ENCODE measurements at places on chromosomes 4 and X. TPM values are rescaled to one million over a fixed set of nuclear protein-coding genes. Genes with fewer than 3 reads are reported as not detected.
A peak's percentile ranks its signal among the peaks of the same experiment; 100 is the strongest.

STBD1 gene
- 0.47 TPM for total RNA-seq

C4orf50 gene
- total RNA-seq: 0.02 TPM

FAM47E gene
- total RNA-seq: 1.6 TPM

GRCh38 chr4:96983830-96984229, 1143.9 kb downstream of the PDHA2 start:
- H3K36me3 ChIP-seq: no peaks in the 10 kb centered on the region
- no peak overlapping the region for H3K4me3 ChIP-seq
- no peaks in the 10 kb centered on the region for H3K4me1 ChIP-seq
- no peak overlapping the region for H3K27ac ChIP-seq

GRCh38 chr4:2768124-2768523, 12.0 kb upstream of the TNIP2 start:
- H3K27ac ChIP-seq: peak overlapping the region; percentile 35
- peaks cover 23% of the 10 kb centered on the region for H3K4me1 ChIP-seq
- no peaks in the 10 kb centered on the region for H3K36me3 ChIP-seq
- H3K4me3 ChIP-seq: no peak overlapping the region
- no peaks in the 10 kb centered on the region for H3K27me3 ChIP-seq

- peak overlapping the region; percentile 61 for H3K4me3 ChIP-seq
- peaks cover 76% of the 10 kb centered on the region for H3K27me3 ChIP-seq
- DNase-seq: no peak
- H3K4me1 ChIP-seq: peaks cover 7% of the 10 kb centered on the region
- H3K36me3 ChIP-seq: no peaks in the 10 kb centered on the region
These were observed 493 bp upstream of the KCNIP4 start for GRCh38 chr4:21949073-21949457.

GRCh38 chr4:130124066-130124465, 1028.1 kb downstream of the C4orf33 start:
- H3K36me3 ChIP-seq: no peaks in the 10 kb centered on the region
- no peak for DNase-seq
- peaks cover 10% of the 10 kb centered on the region for H3K4me1 ChIP-seq
- no peak overlapping the region for H3K27ac ChIP-seq
- no peaks in the 10 kb centered on the region for H3K27me3 ChIP-seq

DNA sequence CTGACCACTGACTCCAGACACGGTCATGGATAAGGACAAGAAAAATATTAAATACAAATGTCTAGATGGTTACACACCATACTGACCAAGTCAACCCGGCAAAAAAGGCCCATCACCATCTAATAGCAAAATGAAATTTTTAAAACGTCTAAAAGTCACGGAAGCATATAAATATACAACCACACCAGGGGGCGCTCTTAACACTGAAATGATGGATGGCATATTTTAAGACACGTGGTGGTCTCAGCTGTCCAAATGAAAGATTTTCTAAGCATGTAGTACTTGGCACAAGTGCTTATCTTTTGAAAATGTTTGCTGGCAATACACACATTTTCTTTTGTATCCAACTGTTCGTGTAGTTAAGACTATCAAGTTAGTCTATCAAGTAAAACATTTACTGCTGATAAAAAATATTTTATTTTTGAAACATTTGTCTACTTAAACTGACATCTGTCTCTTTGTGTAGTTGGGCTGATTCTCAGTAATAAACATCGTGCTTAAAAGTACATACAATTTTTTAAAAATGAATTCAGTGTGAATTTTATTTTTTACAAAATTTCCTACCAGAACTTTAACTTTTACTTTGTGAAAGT, 64.6 kb downstream of the COX7B2 start:
- DNase-seq: peak; percentile 69
- peaks cover 24% of the 10 kb centered on the region for H3K4me1 ChIP-seq
- peaks cover 3% of the 10 kb centered on the region for H3K27me3 ChIP-seq
- H3K36me3 ChIP-seq: no peaks in the 10 kb centered on the region

DNA sequence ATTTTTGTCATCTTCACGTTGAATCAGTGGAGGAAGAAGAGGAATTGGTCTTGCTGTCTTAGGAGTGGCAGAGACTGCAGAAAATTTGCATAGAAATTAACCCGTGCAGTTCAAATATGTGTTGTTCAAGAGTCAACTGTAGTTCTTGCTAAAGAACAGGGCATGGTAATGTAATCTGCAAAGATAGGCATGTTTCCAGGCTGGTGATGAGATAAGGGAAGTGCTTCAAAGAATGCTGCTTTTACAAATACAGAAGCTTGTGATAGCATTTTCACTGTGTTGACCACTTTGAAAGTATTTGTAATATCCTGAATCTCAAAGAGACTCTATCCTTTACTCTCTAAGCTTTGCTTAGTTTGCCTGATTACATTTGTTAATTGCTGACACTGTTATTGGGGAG, 60.1 kb downstream of the PRRG1 start:
- H3K27ac ChIP-seq: no peak overlapping the region
- H3K4me3 ChIP-seq: no peak overlapping the region
- H3K4me1 ChIP-seq: peaks cover 17% of the 10 kb centered on the region
- peaks cover 17% of the 10 kb centered on the region for H3K36me3 ChIP-seq
- DNase-seq: no peak

DNA sequence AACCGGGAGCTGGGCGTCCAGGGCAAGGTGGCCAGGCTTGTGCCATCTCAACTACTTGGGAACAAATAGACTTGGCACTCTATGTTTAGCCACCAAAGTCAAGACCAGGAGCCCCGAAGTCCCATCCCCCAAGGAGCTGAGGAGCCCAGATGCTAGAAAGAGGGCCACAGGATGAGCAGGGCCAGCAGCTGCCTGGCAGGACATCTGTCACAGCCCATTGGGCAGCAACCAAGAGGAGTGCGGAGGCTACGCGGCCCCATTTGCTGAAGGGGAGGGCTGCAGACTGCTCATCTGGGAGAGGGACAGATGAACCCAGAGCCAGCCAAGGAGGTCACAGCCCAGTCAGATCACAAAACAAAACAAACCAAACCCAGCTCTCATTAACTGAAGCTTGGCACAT, 22.9 kb upstream of the SOWAHD start:
- no peaks in the 10 kb centered on the region for H3K27me3 ChIP-seq
- DNase-seq: no peak

- no peak for DNase-seq
- H3K4me3 ChIP-seq: no peak overlapping the region
- H3K4me1 ChIP-seq: no peaks in the 10 kb centered on the region
- no peaks in the 10 kb centered on the region for H3K36me3 ChIP-seq
- no peak overlapping the region for H3K27ac ChIP-seq
These were observed 69.4 kb downstream of the OR13H1 start for GRCh38 chrX:131613260-131613659.

DNA sequence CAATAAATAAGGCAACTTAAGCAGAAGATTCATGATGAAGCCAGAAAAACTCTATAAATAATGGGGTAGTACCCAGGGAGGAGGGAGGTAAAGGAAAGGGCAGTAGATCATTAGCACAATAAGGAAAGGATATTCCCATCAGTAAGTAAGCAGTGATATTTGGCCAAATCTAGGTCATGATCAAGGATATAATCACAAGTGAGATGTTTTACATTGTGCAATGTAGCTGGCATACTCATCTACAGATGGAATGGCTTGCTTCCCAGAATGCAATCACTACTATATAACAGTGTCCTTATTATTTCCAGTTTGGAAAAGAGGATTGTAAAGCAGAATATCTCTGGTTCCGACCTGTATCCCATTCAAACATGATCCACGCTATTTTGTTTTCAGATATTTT, 483.4 kb downstream of the RPA4 start:
- no peak for DNase-seq
- H3K4me3 ChIP-seq: no peak overlapping the region
- H3K27ac ChIP-seq: no peak overlapping the region
- no peaks in the 10 kb centered on the region for H3K27me3 ChIP-seq
- H3K36me3 ChIP-seq: no peaks in the 10 kb centered on the region
- H3K4me1 ChIP-seq: peaks cover 22% of the 10 kb centered on the region

- no peaks in the 10 kb centered on the region for H3K36me3 ChIP-seq
- H3K4me1 ChIP-seq: no peaks in the 10 kb centered on the region
- H3K27ac ChIP-seq: no peak overlapping the region
- H3K27me3 ChIP-seq: peaks cover 3% of the 10 kb centered on the region
These were observed 208.2 kb downstream of the STK32B start for GRCh38 chr4:5259471-5259870.

DNA sequence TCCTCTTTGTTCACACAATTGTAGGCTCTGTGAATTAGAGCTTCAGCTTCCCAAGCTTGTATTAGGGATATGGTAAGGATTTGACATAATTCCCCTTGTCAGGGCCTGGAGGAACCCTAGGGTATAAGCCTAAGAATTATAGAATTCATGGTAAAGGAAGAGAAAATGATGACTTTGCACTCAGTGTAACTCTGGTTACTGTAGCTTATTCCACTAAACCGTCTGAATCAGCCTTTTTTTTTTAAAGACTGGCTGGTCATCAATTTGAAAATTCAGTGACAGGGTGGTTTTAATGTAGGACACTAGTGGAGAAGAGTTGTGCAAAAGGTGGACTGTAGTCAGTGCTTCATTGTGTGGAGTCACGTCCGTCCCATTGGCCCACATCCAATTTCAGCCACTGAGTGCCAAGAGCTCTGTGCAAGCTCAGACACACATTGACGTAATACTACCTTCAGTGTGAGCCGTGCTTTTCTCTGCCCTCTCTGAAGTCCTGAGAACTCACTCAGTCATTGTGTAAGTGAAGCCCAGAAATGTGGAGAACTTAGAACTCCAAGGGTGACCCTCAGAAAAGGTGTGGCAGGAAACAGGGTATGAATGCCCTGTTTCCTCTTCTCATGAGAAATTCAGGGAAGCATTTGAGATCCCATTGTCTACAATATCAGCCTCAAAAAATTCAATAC, 449.8 kb downstream of the C4orf33 start:
- H3K27ac ChIP-seq: no peak overlapping the region
- no peak overlapping the region for H3K4me3 ChIP-seq
- peaks cover 10% of the 10 kb centered on the region for H3K4me1 ChIP-seq
- no peak for DNase-seq

DNA sequence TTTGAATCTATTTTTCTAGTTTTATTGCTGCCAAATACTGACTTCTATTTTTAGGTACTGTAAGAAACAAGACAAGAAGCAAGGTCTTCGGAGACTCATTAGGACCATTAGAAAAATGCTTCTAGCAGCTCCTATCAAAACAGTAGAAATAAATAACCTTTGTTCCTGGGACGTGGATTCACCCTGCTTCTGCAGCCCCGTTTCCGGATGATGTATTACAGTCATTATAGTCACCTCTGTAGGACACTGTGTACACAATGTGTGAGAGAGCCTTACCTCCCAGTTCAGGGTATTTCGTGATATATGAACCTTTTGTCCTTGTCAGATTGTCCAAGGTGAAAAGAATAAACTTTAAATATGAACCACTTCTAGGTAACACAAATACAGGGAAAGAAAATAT, 484.0 kb upstream of the TECRL start:
- no peak overlapping the region for H3K4me3 ChIP-seq
- DNase-seq: no peak
- H3K36me3 ChIP-seq: no peaks in the 10 kb centered on the region

DNA sequence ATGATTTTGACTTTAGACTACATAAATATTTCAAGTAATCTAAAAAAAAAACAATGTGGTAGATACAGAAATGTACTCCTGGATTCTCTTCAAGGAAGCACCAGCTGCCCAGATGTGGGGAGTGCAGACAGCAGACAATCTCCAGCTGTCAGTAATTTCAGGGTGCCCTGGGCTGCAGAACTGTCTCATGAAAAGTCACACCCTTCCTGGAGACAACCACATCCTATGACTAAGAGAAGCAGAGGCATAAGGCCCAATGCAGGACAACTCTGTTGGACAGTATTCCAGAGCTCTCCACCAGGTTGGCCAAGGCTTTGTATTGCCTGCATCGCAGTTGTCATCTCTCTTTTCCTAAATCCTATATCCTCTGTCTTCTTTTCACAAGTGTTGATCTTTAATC, 34.4 kb upstream of the BLTP1 start:
- DNase-seq: no peak
- H3K27ac ChIP-seq: no peak overlapping the region
- no peaks in the 10 kb centered on the region for H3K4me1 ChIP-seq
- no peaks in the 10 kb centered on the region for H3K27me3 ChIP-seq

GRCh38 chr4:14787894-14788293, 214.4 kb upstream of the CPEB2 start:
- no peak overlapping the region for H3K27ac ChIP-seq
- no peak overlapping the region for H3K4me3 ChIP-seq
- peaks cover 3% of the 10 kb centered on the region for H3K36me3 ChIP-seq
- peaks cover 9% of the 10 kb centered on the region for H3K27me3 ChIP-seq
- H3K4me1 ChIP-seq: no peaks in the 10 kb centered on the region

DNA sequence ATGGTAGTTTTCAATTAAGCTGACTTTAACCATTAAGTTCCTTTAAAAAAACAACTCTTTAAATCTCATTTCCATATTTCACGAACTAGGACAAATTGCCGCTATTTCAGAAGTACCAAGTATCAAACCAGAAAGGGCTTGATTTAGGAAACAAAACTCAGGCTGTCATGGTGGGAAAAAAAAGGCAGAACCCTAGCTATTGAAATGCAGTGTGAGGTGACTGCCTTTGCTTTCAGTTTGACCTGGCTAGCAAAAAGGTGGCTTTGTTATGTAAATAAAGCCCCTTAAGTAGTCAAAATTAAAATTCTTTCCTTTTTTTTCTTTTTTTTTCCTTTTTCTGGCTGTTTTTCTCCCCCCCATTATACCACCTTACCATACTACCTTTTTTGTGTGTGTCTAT, 40.6 kb upstream of the CYP2U1 start:
- H3K27me3 ChIP-seq: no peaks in the 10 kb centered on the region
- H3K36me3 ChIP-seq: peaks cover 8% of the 10 kb centered on the region
- no peak for DNase-seq
- H3K4me3 ChIP-seq: no peak overlapping the region
- no peak overlapping the region for H3K27ac ChIP-seq
- H3K4me1 ChIP-seq: no peaks in the 10 kb centered on the region

Data from neural crest cell (in vitro differentiated cells).